ENCODE measurements at places on chromosomes 12 and 14. TPM values are rescaled to one million over a fixed set of nuclear protein-coding genes. Genes with fewer than 3 reads are reported as not detected.

Gene PTGER2
- polyA plus RNA-seq, result 91.2 TPM

Gene SERPINA10
- not detected for polyA plus RNA-seq

Gene ADAMTS20
- polyA plus RNA-seq, result not detected

Gene PLBD1
- 0.82 TPM for polyA plus RNA-seq

Gene LRRC43
- polyA plus RNA-seq, result not detected

Gene TMEM253
- not detected for polyA plus RNA-seq

Gene OVCH1
- polyA plus RNA-seq, result not detected

Gene NUAK1
- polyA plus RNA-seq, result not detected

Gene STXBP6
- not detected for polyA plus RNA-seq

Gene RASSF9
- not detected for polyA plus RNA-seq

- H3K27me3 ChIP-seq, result peaks cover 23% of the 10 kb centered on the region
- no peak overlapping the region for H3K27ac ChIP-seq
- H3K4me1 ChIP-seq, result no peaks in the 10 kb centered on the region
- no peak overlapping the region for H3K4me3 ChIP-seq
- DNase-seq, result no peak
- H3K36me3 ChIP-seq, result no peaks in the 10 kb centered on the region
Measured at GRCh38 chr14:21780429-21781084, 106.9 kb upstream of the OR4E1 start.

DNA sequence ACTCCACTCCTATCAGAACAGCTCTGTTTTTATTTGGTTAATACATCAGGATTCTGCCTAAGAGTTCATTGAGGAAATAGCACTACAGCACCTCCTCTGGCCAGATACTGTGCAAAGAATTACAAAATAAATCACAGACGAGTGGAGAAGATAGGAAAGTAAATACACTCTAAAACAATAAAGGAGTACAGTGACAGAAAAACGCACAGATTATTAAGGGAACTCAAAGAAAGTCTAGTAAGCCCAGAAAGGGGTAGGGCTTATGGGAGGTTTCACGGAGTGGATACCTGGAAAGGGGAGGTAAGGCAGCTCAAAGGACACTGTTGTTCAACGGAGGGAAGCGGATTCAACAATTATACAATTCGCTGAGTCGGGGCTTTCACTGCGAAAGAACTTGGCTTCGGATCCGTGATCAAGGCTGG, 5.5 kb downstream of the OR10AD1 start:
- DNase-seq, result no peak
- peaks cover 15% of the 10 kb centered on the region for H3K36me3 ChIP-seq
- peak overlapping the region; percentile 96 for H3K27ac ChIP-seq
- peaks cover 10% of the 10 kb centered on the region for H3K27me3 ChIP-seq

DNA sequence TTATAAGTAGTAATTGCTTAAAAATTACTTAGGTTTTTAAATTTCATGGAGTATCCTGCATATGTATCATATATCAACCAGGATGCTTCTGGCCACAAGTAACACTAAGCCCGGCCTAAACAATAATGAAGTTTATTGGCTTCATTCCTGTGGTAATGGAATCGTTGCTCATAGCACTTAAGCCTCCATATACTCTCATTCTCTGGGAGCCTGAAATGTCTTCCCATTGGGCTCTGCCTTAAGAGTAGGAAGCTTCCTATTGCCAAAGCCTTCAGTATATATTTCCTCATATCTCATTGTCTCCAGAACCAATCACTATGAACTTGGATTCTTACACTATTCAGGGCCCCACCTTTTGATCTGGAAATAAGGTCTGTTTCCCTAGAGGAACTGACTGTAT, 83.8 kb upstream of the DNM1L start:
- DNase-seq, result no peak
- H3K36me3 ChIP-seq, result no peaks in the 10 kb centered on the region
- no peak overlapping the region for H3K4me3 ChIP-seq
- no peak overlapping the region for H3K27ac ChIP-seq
- no peaks in the 10 kb centered on the region for H3K27me3 ChIP-seq

GRCh38 chr14:55625481-55625880, 45.5 kb downstream of the KTN1 start:
- no peak for DNase-seq
- peaks cover 23% of the 10 kb centered on the region for H3K36me3 ChIP-seq
- peaks cover 4% of the 10 kb centered on the region for H3K4me1 ChIP-seq
- H3K4me3 ChIP-seq, result no peak overlapping the region
- no peaks in the 10 kb centered on the region for H3K27me3 ChIP-seq
- H3K27ac ChIP-seq, result no peak overlapping the region

DNA sequence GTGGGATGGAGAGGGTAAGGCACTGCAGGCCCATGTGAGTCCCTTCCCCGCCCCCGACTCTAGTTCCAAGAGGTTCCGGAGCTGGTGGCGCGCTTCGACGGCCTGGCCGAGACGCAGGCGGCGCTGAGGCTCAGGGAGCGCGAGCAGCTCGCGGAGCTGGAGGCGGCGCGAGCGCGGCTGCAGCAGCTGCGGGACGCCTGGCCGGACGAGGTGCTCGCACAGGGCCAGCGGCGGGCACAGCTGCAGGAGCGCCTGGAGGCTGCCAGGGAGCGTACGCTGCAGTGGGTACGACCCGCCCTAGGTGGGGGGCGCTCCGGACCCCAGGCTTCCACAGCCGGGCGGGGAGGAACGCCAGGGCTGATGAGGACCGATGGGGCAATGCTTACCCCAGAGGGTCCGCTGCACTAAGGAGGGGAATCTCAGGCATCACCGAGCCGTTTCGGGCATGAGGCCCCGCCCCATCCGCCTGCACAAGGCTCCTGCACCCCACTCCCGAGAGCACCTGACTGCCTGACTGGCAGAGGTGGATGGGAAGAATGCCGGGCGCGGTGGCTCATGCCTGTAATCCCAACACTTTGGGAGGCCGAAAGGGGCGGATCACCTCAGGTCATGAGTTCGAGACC, 4.9 kb downstream of the CFAP73 start:
- H3K27me3 ChIP-seq, result peaks cover 25% of the 10 kb centered on the region
- peaks cover 36% of the 10 kb centered on the region for H3K4me1 ChIP-seq
- peak overlapping the region; percentile 38 for H3K27ac ChIP-seq
- DNase-seq, result no peak

- no peak overlapping the region for H3K27ac ChIP-seq
- no peaks in the 10 kb centered on the region for H3K27me3 ChIP-seq
- no peaks in the 10 kb centered on the region for H3K36me3 ChIP-seq
Measured at GRCh38 chr12:127606476-127607015, 660.4 kb upstream of the TMEM132C start.

DNA sequence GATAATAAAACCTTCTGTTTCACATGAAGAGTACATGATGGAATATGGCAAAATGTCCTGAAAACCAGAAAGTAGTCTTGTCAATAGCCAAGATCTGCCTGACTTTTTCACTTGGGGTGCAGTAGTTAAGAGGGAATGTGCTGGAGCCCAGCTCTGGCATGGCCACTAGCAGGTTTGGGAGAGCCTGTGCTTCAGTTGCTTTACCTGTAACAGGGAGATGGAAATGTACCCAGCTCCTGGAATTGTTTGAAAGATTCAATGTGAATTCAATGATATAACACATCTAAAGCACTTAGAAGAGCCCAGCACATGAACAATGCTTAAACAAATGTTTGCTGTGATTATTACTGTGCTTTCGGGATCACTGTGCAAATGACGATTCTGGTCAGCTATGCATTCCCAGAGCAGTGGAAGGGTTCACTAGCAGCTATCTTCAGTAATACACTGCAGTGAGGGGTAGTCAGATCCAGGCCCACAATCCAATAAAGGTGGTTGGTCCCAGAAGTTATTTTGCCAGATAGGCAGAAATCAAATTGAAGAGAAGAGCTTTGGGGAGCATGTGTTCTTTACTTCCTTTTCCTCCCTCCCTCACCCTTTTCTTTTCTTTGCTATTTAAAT, 224.9 kb downstream of the APAF1 start:
- H3K4me3 ChIP-seq, result no peak overlapping the region
- no peak for DNase-seq
- H3K4me1 ChIP-seq, result no peaks in the 10 kb centered on the region
- peaks cover 9% of the 10 kb centered on the region for H3K27me3 ChIP-seq

- H3K4me3 ChIP-seq, result no peak overlapping the region
- H3K4me1 ChIP-seq, result peaks cover 12% of the 10 kb centered on the region
- no peak overlapping the region for H3K27ac ChIP-seq
- H3K36me3 ChIP-seq, result no peaks in the 10 kb centered on the region
- H3K27me3 ChIP-seq, result peaks cover 13% of the 10 kb centered on the region
- no peak for DNase-seq
Measured at GRCh38 chr12:101942250-101942605, 64.8 kb downstream of the DRAM1 start.

DNA sequence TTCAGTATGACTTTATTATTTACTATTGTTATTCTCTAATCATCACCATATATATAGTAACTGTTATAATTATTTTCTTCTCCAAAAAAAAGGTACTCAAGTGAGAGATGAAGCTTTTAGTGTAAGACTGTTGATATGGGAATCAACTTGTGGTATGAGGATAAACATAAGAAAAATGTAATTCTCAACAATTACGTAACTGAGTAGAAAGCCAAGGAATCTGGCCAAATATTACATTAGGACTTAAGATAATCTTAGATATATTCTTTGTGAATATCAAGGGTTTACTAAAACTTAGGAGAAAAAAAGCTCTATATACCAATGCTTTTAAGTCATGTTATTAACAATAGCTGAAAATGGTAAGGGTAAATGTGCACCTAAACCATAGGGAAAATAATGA, 13.3 kb downstream of the SENP1 start:
- H3K36me3 ChIP-seq, result peaks cover 4% of the 10 kb centered on the region
- no peak overlapping the region for H3K27ac ChIP-seq
- no peaks in the 10 kb centered on the region for H3K27me3 ChIP-seq
- no peak for DNase-seq

- no peak overlapping the region for H3K4me3 ChIP-seq
- H3K4me1 ChIP-seq, result no peaks in the 10 kb centered on the region
- no peaks in the 10 kb centered on the region for H3K27me3 ChIP-seq
- H3K27ac ChIP-seq, result no peak overlapping the region
- DNase-seq, result no peak
Measured at GRCh38 chr14:29643433-29644211, 284.0 kb downstream of the PRKD1 start.

GRCh38 chr12:39157696-39158342, 252.4 kb upstream of the CPNE8 start:
- no peak overlapping the region for H3K4me3 ChIP-seq
- no peaks in the 10 kb centered on the region for H3K36me3 ChIP-seq

DNA sequence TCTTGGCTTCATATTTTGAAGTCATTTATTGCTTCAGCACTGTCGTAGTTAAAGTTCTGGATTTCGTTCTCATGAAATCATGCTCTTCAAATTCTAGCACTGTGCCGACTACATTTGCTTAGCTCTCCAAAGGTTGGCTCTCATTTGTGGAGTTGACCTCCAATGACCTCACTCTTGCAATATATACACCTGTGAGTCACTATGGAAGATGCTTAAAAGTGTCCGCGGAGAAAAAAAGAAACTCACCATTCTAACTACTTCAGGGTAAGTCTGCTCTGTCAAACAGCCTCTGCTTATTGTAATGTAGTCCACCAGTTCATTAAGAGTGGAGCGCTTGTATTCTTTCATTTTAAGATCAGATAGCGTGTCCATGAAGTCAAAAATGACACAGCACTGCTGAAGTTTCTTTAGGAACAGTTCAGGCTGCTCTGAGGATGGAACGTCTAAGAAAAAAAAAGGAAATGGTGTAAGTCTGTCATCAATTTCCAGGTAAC, 89.7 kb downstream of the PPP2R5E start:
- no peak for DNase-seq
- peaks cover 5% of the 10 kb centered on the region for H3K36me3 ChIP-seq
- H3K4me3 ChIP-seq, result no peak overlapping the region
- H3K4me1 ChIP-seq, result peaks cover 24% of the 10 kb centered on the region

DNA sequence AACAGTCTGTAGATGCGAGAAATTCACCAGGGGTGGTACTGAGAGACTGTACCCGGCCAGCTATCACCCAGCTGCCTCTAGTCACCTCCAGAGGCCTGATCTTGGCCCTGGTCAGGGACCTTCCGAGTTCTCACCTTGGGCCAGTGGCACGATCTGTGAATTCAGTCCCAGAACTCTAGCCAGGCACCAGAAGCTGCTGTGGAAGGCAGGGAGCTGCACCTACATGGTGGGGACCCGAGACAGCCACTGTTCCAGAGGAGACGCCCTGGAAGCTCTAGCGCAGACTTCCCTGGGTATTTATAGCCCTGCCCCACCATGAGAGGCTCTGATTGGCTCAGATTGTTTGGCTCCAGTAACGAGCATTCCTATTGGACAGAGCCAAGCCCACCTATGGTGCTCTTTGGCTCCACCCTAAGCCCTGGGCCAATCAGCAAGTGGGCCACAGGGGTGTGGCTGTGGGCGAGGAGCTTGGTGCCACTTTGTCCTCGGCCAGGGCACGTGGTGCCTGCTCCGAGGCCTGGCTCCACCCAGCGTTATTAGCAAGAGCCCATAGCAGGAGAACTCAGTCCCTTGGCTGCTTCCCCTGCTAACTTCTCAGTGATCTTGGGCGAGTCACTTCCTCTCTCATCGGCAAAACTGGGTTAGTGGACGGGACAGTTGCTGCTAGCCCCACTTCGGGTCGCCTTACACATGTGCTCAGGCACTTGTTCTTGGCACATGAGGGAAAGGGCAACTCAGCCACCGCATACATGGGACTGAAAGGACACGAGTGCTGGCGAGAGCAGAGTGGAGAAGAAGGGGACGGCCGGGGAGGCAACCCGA, 89.0 kb upstream of the BCL11B start:
- no peaks in the 10 kb centered on the region for H3K27me3 ChIP-seq
- no peak for DNase-seq
- no peak overlapping the region for H3K4me3 ChIP-seq
- no peak overlapping the region for H3K27ac ChIP-seq
- no peaks in the 10 kb centered on the region for H3K36me3 ChIP-seq
- H3K4me1 ChIP-seq, result no peaks in the 10 kb centered on the region

- H3K4me1 ChIP-seq, result no peaks in the 10 kb centered on the region
- H3K36me3 ChIP-seq, result no peaks in the 10 kb centered on the region
- no peak for DNase-seq
Measured at GRCh38 chr14:66099451-66099850, 386.7 kb upstream of the CCDC196 start.

GRCh38 chr14:101511199-101511598, 50.1 kb upstream of the DIO3 start:
- H3K36me3 ChIP-seq, result peaks cover 3% of the 10 kb centered on the region
- no peaks in the 10 kb centered on the region for H3K27me3 ChIP-seq
- DNase-seq, result no peak
- H3K27ac ChIP-seq, result no peak overlapping the region
- H3K4me1 ChIP-seq, result no peaks in the 10 kb centered on the region

DNA sequence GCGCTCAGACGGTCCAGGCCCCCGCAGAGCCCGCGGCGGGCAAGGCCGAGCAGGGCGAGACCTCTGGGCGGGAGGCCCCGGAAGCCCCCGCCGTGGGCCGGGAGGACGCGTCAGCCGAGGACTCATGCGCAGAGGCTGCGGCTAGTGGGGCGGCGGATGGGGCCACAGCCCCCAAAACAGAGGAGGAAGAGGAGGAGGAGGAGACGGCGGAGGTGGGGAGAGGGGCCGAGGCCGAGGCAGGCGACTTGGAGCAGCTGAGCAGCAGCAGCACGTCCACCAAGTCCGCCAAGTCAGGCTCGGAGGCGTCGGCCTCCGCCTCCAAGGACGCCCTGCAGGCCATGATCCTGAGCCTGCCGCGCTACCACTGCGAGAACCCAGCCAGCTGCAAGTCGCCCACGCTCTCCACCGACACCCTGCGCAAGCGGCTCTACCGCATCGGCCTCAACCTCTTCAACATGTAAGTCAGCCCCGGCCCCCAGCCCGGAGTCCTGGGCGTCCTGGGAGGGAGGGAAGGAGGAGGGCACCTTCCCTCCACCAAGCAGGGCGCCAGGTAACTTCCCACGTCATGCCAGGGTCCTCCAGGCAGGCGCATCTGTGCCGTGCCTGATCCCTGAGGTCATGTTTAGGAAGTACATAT, 72.4 kb downstream of the IQSEC3 start:
- no peaks in the 10 kb centered on the region for H3K36me3 ChIP-seq
- peaks cover 50% of the 10 kb centered on the region for H3K27me3 ChIP-seq
- H3K4me3 ChIP-seq, result peak overlapping the region; percentile 88

GRCh38 chr14:96064866-96065265, 25.7 kb downstream of the C14orf132 start:
- H3K27ac ChIP-seq, result no peak overlapping the region
- H3K27me3 ChIP-seq, result peaks cover 12% of the 10 kb centered on the region
- H3K36me3 ChIP-seq, result no peaks in the 10 kb centered on the region
- DNase-seq, result no peak
- H3K4me1 ChIP-seq, result no peaks in the 10 kb centered on the region
